ENCODE measurements at places on chromosomes 11 and 22.
A peak's percentile ranks its signal among the peaks of the same experiment; 100 is the strongest.

DNA sequence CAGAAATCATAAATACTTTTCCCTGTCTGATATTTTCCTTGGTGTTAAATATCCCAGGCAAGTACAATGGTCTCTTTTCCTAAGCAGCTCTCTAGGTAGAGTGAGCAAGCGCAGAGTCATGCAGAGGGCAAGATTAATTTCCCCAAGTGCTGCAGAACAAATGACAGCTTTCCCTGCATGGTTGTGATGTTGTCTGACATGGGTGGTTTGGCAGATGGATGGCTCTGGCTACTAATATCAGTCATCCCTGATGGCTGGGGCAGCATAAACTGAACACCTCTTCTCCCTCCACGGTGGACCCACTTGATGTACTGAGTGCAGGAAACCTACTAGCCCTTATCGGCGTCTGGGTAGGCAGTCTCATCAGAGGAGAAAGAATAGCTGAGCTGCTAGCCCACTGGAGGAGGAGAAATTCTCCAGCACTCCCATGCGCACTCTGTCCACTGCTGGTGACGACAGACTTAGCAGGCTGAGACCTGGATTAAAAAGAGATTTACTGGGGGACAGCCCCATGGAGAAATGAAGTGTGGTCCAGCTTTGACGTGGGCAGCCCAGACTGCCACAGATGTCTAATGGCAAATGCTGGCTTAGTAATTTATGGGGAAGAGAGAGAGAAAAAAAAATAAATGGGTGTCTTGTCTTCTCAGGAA, 202.9 kb downstream of the DBX1 start:
- DNase-seq: no peak

DNA sequence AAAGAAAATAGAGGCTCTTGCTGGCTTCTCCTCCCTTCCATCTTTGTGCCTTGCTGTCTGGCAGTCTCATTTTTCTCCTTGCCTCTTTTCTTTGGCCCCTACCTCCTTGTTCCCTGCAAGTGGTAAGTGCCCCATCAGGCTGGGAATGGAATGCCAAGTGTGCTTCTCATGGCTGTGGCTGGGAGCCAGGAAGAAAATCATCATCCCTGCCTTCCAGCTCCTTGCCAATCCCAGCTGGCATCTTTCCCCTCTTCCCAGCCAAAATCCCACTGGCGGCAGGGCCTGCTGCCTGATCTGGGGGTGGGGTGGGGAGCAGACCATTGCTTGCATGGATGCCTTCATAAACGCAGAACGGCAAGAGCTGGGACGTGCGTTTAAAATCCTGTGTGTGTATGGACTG, 27.0 kb upstream of the SLC25A18 start:
- no peak for DNase-seq

DNA sequence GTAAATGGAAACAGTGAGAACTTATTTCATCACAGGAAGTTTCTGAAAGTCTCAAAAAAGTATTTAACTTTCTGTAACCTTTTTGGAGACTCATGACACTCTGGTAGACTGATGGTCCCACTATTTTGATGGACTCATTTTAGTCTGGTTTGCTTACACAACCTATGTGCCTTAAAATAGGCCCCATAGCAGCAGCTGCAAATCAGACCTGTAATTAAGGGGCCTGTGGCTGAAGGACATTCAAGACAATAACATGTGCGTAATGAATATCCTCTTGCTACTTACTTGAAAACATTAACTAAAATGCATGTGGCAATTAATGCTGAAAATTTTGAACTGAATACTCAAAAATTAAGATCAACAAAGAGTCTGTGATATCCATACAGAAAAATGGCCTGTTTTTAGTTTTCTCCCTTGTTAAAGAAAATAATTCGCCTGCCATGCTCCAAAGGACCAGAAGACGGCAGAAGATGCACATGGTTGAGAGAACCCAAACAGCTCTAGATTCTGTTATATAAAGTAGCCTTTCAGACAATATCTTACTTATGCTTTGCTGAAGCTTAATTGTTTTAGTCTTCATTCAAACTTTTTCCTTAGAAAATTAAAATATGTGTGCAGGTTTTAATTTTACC, 568.5 kb downstream of the KCNA4 start:
- DNase-seq: peak; percentile 13

- peak; percentile 18 for DNase-seq
Observed at GRCh38 chr22:39942439-39943230, 17.6 kb upstream of the TMA7B start.

- no peak for DNase-seq
Observed at GRCh38 chr11:17230867-17231851, 23.4 kb upstream of the PIK3C2A start.

GRCh38 chr11:10267821-10268220, 26.2 kb downstream of the SBF2 start:
- no peak for DNase-seq

GRCh38 chr11:70466154-70466553, 67.8 kb downstream of the CTTN start:
- no peak for DNase-seq

DNA sequence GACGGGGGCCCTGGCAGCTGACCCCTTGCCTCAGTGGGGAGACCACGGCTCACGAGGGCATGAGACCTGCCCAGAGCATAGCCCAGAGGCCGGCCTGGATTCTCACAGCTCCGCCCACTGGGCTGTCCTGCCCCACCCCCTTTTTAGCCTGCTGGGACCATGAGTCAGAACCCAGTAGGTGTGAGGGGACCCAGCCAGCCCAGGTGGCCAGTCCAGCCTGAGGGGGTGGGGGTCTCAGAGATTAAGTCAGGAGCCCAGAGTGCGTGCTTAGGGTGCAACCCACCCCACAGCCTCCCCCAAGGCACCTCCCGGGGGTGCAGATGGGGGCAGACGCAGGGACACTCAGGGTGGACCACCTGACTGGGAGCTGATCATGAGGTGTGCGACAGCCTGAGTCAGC, 40.1 kb upstream of the PPARA start:
- peak; percentile 54 for DNase-seq

DNA sequence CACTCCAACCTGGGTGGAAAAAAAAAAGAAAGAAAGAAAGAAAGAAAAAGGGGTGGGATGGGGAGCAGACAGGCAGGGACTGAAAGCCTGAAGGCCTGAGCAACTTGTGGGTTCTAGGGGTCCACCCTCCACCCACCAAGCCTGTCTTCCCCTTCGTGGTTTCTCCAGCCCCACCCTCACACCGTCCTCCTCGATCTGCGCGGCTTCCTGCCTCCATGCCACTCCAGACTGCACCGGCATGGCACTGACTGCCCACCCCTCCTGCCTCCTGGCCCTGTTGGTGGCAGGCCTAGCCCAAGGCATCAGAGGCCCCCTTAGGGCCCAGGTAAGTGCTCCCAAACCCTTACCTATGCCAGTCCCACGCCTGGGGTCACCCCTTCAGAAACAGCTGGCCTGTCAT, at the start of gene CTSW:
Gene CTSW (plus strand): TSS at position 221 of the 400 bp plus-strand sequence. CDS start 18 bp downstream, at position 239.
- no peak for DNase-seq

GRCh38 chr11:77800449-77800848, 20.1 kb downstream of the RSF1 start:
- no peak for DNase-seq

DNA sequence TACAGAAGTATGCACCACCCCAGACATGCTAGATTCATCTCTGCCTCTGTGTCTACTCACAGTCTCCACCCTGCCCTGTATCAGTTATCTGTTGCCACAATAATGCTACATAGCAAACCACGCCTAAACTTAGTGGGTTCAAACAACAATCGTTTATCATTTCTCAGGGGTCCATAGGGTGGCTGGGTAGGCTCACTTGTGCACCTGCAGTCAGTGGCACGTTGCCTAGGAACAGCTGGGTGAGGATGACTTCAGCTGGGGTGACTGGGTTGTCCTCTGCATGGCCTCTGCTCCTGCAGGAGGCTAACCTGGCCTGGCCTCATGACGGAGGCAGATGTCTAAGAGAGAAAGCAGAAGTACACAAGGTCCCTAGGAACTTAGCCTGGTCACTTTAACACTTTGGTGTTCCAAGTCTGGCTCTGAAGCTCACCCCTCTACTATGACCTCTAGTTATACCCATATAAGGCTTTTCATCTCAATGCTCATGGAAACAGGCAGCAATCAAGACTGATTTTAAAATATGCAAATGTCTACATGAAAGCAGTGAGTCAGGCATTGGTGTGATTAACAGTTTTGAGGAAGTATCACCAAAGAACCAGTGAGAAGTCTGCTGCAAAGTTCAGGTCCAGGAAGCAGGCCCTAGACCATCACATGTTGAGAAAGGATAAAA, 10.7 kb downstream of the OLFML1 start:
- DNase-seq: no peak

DNA sequence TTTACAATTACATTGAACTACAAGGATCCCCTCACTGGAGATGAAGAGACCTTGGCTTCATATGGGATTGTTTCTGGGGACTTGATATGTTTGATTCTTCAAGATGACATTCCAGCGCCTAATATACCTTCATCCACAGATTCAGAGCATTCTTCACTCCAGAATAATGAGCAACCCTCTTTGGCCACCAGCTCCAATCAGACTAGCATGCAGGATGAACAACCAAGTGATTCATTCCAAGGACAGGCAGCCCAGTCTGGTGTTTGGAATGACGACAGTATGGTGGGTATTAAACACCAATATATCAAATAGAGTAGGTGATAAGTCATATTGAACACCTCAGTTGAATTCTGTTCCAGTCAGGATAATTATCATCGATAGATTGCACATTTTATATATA, 4.4 kb downstream of the FBXO7 start:
- DNase-seq: no peak

- DNase-seq: peak; percentile 27
Observed at GRCh38 chr22:38298312-38299005, 18.8 kb downstream of the CSNK1E start.

DNA sequence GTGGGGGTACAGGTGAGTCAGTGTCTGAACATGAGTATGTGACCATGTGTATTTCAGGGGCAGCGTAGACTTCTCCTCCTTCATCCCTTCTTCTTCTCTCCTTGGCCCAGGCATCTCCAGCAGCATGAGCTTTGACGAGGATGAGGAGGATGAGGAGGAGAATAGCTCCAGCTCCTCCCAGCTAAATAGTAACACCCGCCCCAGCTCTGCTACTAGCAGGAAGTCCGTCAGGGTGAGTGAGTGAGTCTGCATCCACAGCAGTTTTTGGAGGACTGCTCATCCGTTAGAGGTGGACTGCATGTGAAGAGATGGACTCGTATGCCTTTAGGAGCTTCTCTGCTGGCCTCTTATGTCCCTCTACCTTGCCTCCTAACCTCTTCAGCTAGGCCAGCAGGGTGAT, 15.6 kb downstream of the TUB start:
- DNase-seq: no peak

DNA sequence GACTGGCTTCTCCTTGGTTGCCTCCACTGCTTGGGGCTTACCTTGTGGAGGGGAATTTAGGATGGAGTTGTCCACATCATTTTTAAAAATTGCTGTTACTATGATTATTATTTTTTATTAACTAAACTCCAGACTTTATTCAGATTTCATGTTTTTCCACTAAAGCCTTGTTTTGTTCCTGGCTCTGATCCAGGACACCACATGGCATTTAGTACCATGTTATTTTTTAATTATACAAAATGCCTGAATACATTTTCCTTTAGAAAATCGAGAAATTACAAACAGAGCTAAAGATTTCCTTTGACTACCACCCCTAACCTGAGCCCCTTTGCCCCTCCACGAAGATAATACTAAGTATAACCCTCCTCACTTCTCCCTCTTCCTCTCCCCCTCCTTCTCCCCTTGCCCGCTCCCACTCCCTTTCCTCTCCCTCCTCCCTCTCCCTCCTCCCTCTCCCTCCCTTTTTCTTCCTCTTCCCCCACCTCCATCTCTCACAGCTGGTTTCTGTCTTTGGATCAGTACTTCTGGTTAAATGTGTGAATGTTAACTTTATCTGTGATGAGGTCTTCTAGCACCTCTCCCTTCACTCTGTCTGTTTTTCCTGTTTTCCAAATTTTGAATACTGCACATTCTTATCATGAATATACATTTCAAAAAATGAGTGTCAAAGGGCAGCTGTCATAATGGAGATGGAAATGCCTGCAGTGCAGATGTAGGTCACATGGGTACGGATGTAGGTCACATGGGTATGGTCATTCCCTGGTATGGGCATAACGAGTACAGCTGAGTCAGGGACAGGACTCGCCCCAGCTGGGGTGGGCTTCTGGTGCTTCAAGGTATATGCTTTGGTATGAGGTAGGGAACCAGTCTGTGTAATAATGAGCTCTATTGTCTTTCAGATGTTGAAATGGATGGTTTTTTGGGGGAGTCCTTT, 54.4 kb upstream of the OR4B1 start:
- DNase-seq: no peak

GRCh38 chr11:36362902-36363301, 66.8 kb downstream of the PRR5L start:
- no peak for DNase-seq

DNA sequence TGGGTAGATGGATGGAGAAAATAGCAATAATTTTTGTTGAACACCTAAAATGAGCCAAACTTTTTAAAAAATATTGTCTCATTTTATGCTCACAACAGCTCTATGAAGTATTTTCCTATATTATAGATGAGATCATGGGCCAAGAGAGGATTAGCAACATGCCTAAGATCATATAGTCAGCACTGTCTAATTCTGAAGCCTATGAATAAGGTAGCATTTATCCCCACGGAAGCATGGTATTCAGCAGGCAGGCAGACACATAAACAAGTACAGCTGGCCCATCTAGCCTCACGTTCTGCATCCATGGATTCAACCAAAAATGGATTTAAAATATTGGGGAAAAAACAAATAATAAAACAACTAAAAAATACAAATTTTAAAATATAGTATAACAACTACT, 21.9 kb upstream of the RAB30 start:
- DNase-seq: peak; percentile 66

DNA sequence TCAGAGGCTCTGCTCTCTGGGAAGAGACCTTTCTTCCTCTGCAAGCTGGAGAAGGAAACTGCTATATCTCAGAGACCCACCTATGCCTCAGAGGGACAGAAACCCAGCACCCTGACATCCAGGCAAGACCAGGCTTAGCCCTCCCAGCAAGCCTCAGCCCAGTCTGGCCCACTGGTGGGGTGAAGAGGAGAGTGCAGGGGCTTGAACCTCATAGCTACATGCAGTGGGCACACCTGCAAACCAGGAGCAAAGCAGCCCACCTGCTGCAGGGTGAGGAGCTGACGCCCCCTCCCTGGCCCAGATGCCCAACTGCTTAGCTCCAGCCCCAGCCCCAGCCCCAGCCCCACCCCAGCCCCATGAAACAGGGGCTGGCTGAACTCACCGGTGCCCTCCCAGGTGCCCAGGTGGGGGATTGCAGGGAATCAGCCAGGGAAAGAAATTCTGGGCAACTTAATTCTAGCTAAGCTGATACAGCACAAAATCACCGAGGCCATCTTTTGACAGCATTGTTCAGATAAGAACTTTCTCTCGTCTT, 246.8 kb downstream of the BUD13 start:
- no peak for DNase-seq

- DNase-seq: no peak
Observed at GRCh38 chr11:13215149-13215548, 62.4 kb upstream of the BMAL1 start.

Data from NCI-H69 (cell line).